Activated CD4-positive, alpha-beta T cell treated with anti-CD3 and anti-CD28 coated beads, Interleukin-2, amount 50 U/mL, for 24 hours (primary cell): ENCODE measurements at places on chromosomes 6 and 20.

DNA sequence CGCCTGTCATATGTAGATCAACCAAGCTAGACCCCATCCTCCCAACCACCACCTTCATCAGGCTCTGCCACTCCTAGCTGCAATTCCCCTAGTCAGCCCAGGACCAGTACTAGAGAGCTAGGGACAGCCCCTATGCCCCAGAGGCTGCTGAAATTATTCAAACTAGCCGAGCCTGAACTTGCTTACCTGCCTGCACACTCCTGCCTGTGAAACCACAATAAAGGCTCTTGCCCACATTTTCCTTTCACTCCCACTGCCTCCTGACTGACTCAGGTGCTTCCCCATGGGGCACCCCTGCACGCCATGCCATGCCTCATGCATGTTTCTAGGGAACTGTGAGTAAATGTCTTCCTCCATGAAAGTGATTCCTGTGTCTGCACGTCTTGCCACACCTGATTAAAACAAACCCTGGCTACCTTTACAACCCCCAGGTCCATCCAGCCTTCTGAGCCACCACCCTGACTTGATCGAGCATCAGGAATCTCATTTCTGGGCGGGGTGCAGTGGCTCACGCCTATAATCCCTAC is 66.5 kb upstream of the IER3 start:
- peak; percentile 93 for DNase-seq

DNA sequence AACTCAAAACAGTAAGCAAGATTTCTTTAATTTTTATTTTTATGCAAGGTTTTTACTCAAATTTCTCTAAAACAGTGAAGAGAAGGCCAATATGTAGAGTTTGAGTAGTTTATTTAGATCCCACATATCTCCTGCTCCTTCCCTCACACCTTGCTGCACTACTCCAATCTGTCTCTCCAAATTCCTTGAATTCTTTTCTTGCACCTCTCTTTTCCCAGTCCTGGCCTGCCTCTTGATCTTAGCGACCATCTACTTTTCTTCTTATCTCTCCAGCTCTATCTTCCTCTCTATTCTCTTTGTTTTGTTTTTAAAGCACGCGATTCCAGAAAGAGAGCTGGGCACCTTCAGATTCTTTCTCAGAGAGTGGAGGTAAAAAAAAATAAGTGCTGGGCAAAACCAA is 86.7 kb upstream of the KCNQ5 start:
- no peak for DNase-seq

- DNase-seq: no peak
These were observed 66.2 kb downstream of the SLC22A23 start for GRCh38 chr6:3390698-3391097.

DNA sequence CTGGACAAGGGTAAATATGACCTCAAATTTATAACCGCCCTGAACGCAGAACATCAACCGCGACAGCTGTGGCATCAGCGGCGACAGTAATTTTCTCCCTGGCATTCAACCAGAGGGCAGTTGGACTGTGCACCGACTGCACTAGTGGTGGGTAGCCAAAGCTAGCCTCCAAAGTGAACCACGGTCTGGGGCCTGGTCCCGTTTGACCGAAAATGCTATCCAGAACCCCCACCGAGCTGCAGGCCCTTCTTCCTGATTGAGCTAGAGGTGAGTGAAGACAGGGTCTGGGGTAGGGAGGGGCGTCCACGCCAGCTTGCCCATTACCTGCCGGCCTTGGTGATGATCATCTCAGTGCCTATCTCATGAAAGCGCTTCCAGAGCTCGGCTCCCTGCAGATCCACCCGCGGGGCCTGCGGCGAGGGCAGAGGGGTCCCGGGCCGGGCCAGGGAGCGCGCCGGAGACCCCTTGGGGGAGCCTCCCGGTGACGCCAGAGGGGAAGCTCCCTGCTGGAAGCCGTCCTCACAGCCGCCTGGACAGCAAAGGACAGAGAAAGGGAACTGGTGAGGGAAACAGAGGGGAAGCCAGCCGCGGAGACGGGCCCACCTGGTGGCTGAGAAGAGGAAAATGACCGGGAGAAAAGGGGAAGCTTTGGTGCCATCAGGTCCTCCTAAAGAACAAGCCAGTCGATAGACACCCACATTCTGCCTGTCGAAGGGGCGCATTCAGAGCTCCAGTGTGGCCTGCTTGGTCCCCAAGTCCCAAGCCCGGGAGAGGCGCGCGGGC is 2.0 kb downstream of the TBX18 start:
- no peak for DNase-seq

DNA sequence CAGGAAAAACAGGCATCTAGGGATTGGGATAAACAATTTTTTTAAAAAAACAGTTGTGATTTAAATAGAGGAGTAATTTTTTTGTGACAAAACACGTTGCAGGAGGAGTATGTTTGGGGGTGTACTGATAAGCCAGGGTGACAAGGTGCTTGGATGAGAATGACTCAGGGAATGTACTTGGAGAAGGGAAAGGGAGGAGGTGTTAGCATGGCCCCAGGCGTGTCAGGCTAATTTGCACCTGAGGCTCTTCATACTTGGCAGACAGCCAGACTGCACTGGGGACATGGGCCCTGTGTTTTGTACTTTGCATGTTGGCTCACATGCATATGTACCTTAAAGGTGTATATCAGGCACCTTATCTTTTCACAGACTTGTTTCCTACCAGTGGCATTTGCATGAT is 22.8 kb downstream of the PANK2 start:
- DNase-seq: no peak

GRCh38 chr6:107718341-107718740 is 105.8 kb downstream of the SCML4 start:
- DNase-seq: no peak

GRCh38 chr20:62477669-62478455 is 2.1 kb upstream of the GATA5 start:
- no peak for DNase-seq

DNA sequence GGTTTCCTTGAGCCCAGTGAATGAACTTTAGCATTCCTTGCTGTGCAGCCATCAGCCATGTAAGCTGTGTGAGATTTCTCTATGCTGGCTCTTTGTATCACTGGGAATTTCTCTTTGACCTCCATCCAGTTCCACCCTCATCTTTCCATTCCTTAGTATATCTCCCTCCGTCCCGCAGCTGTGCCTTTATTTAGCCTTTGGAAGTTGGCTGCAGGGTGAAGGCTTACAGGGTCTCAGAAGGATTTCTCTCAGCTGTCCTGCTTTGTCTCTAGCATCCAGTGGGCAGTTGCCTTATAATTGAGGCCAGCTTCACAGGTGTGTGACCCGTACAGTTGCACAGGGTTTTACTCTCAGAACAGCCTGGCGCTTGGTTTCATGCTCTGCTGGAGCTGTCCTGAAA is 144.3 kb downstream of the PXDC1 start:
- no peak for DNase-seq

- DNase-seq: no peak
These were observed 9.0 kb upstream of the LCA5 start for GRCh38 chr6:79546186-79546585.

- no peak for DNase-seq
These were observed 55.5 kb downstream of the BMP7 start for GRCh38 chr20:57210911-57211280.
